ENCODE measurements at places on chromosomes 3 and 15.

DNA sequence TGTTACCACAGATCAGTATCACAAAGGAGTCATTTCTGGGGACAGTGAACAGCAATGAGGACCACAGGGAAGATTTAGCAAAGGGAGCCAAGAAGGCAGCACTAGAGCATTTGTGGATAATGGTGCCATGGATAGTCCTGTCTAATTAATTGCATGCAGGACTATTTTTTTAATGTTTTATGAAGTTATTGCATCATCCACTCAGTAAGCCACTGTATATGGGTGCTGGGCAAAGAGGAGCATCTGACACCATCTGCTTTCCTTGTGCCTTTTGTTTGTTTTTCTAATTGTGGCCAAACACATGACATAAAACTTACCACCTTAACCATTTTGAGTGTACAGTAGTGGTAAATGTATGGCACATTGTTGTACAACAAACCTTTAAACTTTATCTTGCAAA, 301.1 kb upstream of the LRRFIP2 start:
- no peak for DNase-seq

DNA sequence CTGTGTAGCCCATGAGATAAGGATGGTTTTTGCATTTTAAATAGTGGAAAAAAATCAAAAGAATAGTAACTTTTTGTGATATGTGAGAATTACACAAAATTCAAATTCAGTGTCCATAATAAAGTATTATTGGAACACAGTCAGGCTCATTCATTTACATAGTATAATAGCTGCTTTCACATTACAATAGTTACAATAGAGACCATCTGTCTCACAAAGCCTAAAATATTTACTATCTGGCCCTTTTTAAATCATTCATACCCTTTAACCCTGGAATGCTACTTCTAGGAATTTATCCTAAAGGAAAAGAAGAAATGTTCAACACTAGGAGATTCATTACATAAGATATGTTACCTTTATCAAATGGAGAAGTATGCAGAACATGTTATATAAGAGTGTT, 35.5 kb upstream of the TM4SF4 start:
- DNase-seq = no peak

GRCh38 chr15:53569751-53570480, 189.5 kb downstream of the WDR72 start:
- no peak for DNase-seq

- DNase-seq = no peak
Observed at GRCh38 chr3:30073622-30074021, 532.8 kb upstream of the TGFBR2 start.

GRCh38 chr3:48852151-48852550, 4.5 kb upstream of the PRKAR2A start:
- DNase-seq = no peak

DNA sequence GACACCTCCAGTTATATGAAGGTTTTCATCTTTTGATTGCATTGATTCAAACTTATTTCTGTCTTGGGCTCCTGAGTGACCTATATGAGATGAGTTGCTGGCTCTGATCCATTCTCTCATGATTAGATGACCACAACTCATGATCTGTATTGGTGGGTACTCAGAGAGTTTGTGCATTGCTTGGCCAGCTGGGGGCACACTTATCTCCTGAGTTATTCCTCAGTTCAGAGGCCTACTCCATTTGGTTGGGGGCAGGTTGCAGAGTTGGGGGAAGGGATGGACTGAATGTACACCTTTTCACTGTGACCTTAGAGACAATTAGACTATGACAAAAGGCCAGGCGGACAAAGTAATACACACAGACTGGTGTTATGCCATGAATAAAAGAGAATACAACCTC, 166.2 kb upstream of the SEMA6D start:
- DNase-seq = no peak

DNA sequence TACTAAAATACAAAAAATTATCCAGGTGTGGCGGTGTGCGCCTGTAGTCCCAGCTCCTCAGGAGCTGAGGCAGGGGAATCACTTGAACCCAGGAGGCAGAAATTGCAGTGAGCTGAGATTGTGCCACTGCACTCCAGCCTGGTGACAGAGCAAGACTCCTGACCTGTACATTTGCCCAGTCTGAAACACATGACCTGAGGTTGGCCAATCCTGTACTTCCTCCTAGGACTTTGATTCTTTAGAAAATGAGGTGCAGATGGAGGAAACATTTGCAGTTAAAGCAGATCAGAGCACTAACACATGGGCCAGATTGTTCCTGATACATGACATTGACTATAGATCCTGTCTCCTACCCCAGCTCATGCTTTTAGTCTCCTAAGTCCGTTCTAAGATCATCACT, 28.9 kb upstream of the LPP start:
- DNase-seq = no peak

DNA sequence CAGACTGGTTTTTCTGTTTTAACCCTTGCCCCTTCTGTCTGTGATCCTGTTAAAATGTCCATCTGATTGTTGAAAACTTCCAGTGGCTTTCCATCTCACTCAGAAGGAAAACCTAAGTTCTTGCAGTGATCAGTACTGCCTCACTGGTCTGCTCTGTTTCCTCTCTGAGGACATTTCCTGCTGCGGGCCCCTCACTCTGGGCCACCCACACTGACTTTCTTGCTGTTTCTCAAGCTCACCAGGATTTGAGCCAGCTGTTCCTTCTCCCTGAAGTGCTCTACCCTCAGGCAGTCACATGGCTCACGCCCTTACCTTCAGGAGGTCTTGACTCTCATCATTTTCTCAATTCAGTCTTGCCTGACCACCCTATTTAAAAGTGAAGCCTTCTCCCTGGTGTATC, 1.8 kb downstream of the GRK7 start:
- DNase-seq = no peak

- no peak for DNase-seq
Observed at GRCh38 chr3:50323614-50324199, 1.2 kb upstream of the HYAL2 start.

GRCh38 chr3:39933986-39934693, 124.7 kb downstream of the MYRIP start:
- DNase-seq = no peak

- DNase-seq = no peak
Observed at GRCh38 chr3:88918841-88919240, 188.6 kb upstream of the EPHA3 start.

DNA sequence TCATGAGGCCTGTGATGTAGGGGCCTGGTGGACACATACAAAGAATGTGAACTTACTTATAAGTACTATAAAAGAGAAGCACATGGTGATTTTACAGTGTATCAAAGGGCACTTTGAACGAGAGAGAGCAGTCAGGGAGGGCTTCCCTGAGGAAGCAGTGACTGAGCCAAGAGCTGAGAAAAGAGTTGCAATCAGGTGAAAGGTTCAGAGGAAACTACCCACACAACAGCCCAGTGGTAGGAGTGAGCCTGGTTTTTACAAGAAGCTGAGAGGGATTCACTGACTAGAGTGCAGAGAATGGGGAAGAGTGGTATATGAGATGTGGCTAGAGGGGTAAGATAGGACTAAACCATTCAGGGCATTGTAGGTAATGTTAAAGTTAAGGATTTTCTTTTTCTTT, 57.1 kb downstream of the CALML4 start:
- DNase-seq = no peak

DNA sequence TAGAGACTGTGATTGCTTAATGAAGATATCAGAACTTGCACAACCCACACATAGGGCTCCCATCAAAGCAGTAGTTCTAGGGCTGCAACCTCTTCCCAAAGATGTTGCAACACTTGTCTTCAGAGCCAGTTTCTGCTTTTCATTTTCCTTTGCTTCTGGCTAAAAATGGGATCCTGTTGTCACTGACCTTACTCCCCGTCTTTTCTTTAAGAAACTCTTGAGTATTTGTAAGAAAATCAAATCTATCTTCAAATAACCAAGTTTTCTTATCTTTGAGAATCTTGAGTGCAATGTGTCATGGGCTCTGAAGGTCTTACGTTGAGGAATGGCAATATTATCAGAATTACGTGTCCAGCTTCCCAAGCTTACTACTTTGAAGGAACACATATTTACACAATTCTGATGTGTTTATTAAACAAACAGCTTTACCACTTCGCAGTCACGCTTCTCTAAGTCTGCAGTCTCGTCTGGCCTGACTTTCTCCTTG, 24.1 kb downstream of the CACNA1D start:
- no peak for DNase-seq

DNA sequence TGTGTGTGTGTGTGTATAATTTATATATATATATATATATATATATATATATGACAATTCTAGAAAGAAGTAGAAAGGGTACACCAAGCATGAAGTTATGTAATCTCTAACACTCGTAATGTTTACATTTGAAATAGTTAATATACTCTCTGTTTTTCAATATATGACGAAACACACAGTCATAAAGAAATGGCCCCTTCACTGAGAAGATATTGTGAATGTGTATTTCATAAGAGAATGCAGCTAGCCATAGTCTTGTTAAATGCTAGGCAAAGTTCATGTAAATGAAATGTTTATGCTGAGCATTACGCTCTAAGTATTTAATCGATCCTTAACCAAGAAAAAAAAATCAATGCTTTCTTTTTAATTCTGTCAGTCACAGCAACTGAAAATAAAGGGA, 154.7 kb upstream of the TSPAN3 start:
- no peak for DNase-seq

GRCh38 chr15:63305260-63305659, 27.9 kb downstream of the APH1B start:
- no peak for DNase-seq

- DNase-seq = no peak
Observed at GRCh38 chr3:114730397-114730796, 416.7 kb downstream of the ZBTB20 start.

DNA sequence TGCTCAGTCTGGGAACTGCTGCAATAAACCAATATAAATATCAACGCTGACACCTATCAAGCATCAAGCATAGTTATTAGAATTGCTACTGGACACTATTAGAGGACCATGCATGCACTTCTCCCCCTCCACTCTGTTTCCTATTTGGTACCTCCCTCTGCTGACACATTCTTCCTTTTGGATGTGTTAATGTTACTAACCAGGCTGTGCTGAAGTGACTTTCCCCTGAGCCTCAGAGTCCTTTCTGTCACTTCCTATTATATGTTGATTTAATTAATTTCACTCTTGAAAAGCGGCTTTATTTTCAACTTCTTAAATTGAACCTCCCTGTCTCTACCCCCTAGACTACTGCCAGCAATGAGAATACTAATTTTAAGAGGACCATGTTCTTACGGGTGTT, 379.1 kb downstream of the MCTP2 start:
- DNase-seq = no peak

DNA sequence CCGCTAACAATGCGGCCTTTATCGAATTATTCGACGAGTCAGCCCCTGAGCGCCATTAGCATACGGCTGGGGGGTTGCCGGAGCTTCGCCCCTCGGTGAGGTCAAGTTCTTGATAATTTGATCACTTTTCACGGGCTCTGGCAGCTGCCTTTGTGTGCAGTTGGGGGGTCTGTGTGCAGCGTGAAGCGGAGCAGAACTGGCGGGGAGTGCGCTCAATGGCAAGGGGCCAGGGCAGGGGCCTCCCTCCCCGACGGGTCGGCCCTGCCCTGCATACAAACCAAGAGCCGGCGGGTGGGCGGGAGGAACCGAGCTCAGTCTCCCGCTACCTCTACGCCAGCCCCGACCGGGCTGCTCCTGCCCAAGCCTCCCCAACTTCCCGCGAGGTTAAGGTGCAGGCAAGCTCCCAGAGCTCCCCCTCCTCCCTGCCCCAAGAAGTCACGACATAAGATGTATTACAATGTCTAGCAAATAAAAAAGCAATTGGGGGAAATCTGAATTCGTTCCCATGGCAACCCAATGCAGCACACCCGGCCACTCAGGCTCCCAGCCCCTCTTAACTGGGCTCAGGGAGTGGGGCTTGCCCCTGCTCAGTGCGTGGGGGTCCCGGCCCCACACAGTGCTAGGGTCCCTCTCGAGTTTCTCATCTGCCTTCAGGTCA, 34.1 kb upstream of the POLG start:
- no peak for DNase-seq

DNA sequence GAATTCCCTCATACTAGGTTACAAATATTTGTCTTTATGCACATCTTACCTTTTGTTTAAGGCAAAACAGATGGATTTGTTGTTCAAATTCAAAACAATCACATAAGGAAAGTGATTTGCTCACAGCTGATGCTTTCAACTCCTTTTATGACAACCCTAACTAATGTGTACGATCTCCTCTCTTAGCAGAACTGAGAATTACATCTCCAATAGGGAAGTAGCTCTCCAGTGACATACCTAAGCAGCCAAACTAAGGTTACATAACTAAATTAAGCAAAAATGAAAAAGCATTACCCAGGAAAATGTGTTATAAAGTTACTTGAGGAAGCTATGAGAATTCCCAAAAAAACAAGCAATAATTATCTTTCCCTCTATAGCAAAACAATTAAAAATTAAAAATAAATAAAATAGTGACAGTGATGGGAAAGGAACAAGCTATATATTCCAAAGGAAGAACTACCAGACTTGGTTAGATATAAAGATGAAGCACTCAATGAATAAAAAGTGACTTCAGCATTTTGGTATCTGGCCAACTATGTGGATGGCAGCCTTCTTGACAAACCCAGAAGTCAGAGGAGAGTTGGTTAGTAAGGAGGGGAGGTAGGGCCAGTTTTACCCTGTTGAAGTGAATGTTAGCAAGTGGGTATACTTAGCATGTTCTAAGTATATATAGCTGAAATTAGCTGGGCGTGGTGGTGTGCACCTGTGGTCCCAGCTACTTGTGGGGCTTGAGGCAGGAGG, 32.4 kb downstream of the PEAK1 start:
- DNase-seq = no peak

DNA sequence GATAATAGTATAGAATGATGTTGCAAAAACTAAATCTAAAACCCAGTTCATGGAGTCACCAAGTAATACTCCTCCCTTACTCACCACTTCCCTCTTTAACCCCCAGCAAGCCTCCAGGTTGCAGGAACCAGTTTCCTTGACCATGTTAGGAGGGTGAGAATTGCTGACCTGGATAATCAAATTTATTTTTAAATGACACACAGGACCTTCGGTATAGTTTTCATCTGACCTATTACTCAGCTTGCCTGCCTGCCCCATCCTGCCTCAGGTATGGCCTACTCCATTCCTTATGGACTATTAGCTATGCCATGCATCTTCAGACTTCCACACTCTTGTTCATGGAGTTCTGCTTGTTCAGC, 883 bp downstream of the RTP4 start:
- no peak for DNase-seq

Measured in GM18507 (cell line).